Amniotic stem cell (primary cell): ENCODE measurements at places on chromosomes 7 and 10.

DNA sequence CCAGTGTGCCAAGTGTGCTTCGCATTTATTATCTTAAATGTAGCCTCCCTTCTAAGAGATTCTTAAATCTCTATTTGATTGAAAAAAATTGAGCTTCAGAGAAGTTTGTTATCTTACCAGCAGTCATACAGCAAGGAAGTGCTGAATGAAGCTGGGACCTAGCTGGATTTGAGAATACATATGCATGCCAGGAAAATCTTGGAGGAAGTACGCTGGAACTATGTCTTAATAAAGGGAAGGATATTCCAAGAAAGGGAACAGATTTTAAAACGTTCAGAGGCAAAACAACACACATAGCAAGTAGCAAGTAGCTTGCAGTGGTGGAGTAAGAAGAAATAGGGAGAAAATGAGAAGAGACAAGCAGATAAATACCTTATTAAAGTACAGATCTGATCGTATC is 1.5 kb downstream of the CFAP70 start:
- DNase-seq = no peak

- DNase-seq = no peak
Observed at GRCh38 chr7:78539825-78540224, 741.3 kb downstream of the PHTF2 start.

- DNase-seq = no peak
Observed at GRCh38 chr7:150399421-150400007, 20.4 kb downstream of the ZNF775 start.

DNA sequence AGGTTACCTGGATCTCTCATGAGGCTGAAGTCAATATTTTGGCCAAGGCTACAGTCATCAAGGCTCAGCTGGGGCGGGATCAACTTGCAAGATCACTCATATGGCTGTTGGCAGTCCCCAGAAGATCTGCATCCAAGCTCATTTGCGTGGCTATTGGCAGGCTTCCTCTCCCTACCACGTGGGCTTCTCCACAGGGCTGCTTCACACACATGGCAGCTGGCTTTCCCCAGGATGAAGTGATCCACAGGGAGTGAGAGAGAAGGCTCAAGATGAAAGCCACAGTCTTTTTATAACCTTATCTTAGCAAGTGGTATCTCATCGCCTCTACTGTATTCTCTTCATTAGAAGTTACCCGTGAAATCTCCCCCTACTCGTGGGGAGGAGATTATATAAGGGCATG is 167.4 kb downstream of the TMEM26 start:
- no peak for DNase-seq

DNA sequence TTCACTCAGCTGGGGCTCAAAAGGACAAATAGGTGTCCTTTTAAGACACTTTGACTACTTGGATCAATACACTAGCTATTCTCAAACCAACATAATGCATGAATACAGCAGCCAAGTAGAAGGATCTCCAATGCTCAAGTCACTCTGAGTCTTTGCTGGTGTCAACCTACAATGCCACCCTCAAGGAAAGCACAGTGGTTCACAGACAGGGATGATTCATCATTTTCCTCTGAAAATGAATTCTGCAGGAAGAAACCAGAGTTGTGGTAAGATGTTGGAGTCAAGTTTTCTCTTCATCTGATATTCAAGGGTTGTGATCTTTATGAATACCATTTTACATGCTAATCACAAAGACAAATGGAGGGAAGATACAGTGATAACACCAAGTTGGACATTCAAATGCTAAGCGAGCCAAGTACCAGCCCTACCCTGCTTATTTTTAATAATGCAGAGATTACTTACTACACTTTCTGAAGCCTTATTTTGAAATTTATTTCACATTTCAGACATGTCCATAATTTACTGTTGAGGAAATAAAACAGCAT is 143.1 kb upstream of the FGFR2 start:
- DNase-seq = no peak

DNA sequence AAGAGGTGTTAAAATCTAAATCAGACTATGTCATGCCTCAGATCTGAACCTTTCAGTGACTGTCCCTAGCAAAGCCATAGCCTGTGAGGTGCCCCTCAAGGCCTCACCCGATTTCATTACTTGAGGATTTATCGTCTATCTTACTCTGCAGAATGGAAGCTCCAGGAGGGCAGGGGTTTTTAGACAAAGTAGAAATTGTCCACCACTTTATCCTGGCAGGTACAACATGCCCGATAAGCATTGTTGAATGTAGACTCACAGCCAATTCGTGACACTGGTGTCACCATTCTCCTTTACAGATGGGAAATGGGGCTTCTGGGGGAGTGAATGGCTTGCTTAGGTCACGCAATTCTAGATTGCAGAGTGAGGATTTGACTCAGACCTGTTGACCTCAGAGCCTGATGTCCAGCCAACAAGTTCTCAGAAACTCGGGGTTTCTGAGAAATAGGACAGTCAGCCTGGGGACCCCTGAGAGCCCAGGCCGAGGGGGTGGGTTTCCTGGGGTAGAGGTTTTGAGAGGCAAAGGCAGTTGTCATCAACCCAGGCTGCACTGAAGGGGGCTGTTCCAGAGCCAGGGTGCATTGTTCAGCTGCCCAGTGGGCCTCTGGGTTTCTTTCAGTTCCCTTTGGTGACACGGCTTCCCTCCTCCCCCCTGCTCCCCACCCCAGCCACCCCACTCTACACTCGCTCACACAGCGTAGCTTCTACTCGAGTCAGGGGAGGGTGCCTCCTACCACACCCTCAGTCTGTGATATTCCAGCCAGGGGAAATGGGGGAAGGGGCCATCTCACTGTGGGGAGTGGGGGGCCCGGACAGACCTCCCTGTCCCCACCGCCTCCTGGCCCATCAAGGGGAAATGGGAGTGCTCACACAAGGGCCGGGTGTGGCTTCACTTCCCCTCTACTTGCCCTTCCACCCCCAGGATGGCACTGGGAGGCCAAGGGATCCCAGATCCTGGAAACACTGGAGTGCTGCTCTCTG is 3.1 kb upstream of the IRF5 start:
- no peak for DNase-seq

GRCh38 chr10:131398166-131398565 is 86.6 kb upstream of the TCERG1L start:
- DNase-seq = no peak
